ENCODE measurements at places on chromosomes 5 and 9. TPM values are rescaled to one million over a fixed set of nuclear protein-coding genes. Genes with fewer than 3 reads are reported as not detected.

- no peaks in the 10 kb centered on the region for H3K36me3 ChIP-seq
- H3K4me1 ChIP-seq, result no peaks in the 10 kb centered on the region
- no peaks in the 10 kb centered on the region for H3K27me3 ChIP-seq
- H3K4me3 ChIP-seq, result no peak overlapping the region
- DNase-seq, result no peak
- no peak overlapping the region for H3K27ac ChIP-seq
Observed at GRCh38 chr5:128304088-128304487, 220.5 kb downstream of the SLC12A2 start.

The SPATA9 gene
- not detected for total RNA-seq

GRCh38 chr5:66628561-66628960 is 32.4 kb downstream of the MAST4 start:
- H3K4me1 ChIP-seq, result no peaks in the 10 kb centered on the region
- H3K27me3 ChIP-seq, result no peaks in the 10 kb centered on the region
- no peaks in the 10 kb centered on the region for H3K36me3 ChIP-seq
- no peak for DNase-seq
- no peak overlapping the region for H3K4me3 ChIP-seq
- no peak overlapping the region for H3K27ac ChIP-seq

The CAPSL gene
- total RNA-seq, result not detected

DNA sequence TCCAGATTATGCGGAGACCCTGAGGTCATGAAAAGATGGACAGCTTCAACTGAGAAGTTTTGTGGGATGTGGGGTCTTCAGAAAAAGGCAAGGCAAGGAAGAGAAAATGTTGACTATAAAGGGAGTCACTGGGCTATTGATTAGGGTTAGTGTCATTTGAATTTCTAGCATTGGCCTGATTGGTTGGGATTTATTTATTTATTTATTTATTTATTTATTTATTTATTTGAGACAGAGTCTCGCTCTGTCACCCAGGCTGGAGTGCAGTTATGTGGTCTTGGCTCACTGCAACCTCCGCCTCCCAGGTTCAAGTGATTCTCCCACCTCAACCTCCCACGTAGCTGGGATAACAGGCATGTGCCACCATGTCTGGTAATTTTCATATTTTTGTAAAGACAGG is 279.7 kb downstream of the NTRK2 start:
- no peaks in the 10 kb centered on the region for H3K4me1 ChIP-seq
- no peak overlapping the region for H3K27ac ChIP-seq
- DNase-seq, result no peak
- no peaks in the 10 kb centered on the region for H3K27me3 ChIP-seq
- H3K4me3 ChIP-seq, result no peak overlapping the region

- no peak overlapping the region for H3K4me3 ChIP-seq
- DNase-seq, result no peak
- H3K4me1 ChIP-seq, result no peaks in the 10 kb centered on the region
- no peaks in the 10 kb centered on the region for H3K27me3 ChIP-seq
- H3K27ac ChIP-seq, result no peak overlapping the region
Observed at GRCh38 chr5:90020575-90021538, 388.7 kb downstream of the CETN3 start.

DNA sequence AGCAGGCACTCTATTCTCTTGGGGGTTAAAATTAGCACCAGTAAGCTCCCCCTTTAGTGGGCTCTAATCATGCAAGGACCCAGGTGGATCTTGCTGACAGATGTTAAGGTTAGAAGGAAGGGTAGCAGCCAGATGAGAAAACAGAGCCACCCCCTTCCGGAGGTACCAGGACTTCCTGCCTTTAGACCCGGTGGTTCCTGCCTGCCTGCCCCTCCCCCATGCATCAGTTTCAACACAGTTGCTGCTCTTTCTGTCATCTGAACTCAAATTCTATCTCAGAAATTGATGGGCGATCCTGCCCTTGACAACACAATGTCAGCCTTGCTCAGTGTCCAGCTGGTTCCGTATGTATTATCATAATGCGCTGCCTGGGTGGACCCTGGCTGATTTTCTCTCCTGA is 287.3 kb downstream of the EBF1 start:
- H3K27ac ChIP-seq, result no peak overlapping the region
- DNase-seq, result no peak
- peak overlapping the region; percentile 37 for H3K4me3 ChIP-seq
- no peaks in the 10 kb centered on the region for H3K27me3 ChIP-seq
- H3K36me3 ChIP-seq, result no peaks in the 10 kb centered on the region

- no peaks in the 10 kb centered on the region for H3K27me3 ChIP-seq
- H3K27ac ChIP-seq, result no peak overlapping the region
- H3K4me1 ChIP-seq, result no peaks in the 10 kb centered on the region
- DNase-seq, result no peak
Observed at GRCh38 chr5:1821862-1822261, 20.7 kb downstream of the NDUFS6 start.

GRCh38 chr9:84151640-84152039 is 171.0 kb downstream of the RMI1 start:
- no peak overlapping the region for H3K4me3 ChIP-seq
- DNase-seq, result no peak
- no peaks in the 10 kb centered on the region for H3K4me1 ChIP-seq
- H3K27me3 ChIP-seq, result peaks cover 5% of the 10 kb centered on the region
- no peak overlapping the region for H3K27ac ChIP-seq
- no peaks in the 10 kb centered on the region for H3K36me3 ChIP-seq

- H3K27ac ChIP-seq, result no peak overlapping the region
- H3K4me3 ChIP-seq, result no peak overlapping the region
- no peaks in the 10 kb centered on the region for H3K36me3 ChIP-seq
- H3K27me3 ChIP-seq, result no peaks in the 10 kb centered on the region
- H3K4me1 ChIP-seq, result no peaks in the 10 kb centered on the region
- DNase-seq, result no peak
Observed at GRCh38 chr9:18366184-18366583, 107.8 kb upstream of the ADAMTSL1 start.

- no peak for DNase-seq
- no peak overlapping the region for H3K4me3 ChIP-seq
- no peaks in the 10 kb centered on the region for H3K4me1 ChIP-seq
- no peaks in the 10 kb centered on the region for H3K27me3 ChIP-seq
- no peaks in the 10 kb centered on the region for H3K36me3 ChIP-seq
Observed at GRCh38 chr9:111056538-111056937, 18.3 kb upstream of the LPAR1 start.

The GCNT4 gene
- total RNA-seq, result 16.6 TPM

The PCDHGA7 gene
- total RNA-seq, result not detected

The GRM6 gene
- total RNA-seq, result not detected

The GZMA gene
- 22.6 TPM for total RNA-seq

GRCh38 chr5:83844449-83845068 is 123.9 kb upstream of the HAPLN1 start:
- H3K36me3 ChIP-seq, result no peaks in the 10 kb centered on the region
- DNase-seq, result peak; percentile 83
- H3K27me3 ChIP-seq, result no peaks in the 10 kb centered on the region
- no peak overlapping the region for H3K4me3 ChIP-seq
- no peak overlapping the region for H3K27ac ChIP-seq

GRCh38 chr5:139638090-139638735 is 9.9 kb upstream of the CXXC5 start:
- no peaks in the 10 kb centered on the region for H3K27me3 ChIP-seq
- peaks cover 45% of the 10 kb centered on the region for H3K4me1 ChIP-seq
- H3K4me3 ChIP-seq, result no peak overlapping the region
- peak overlapping the region; percentile 63 for H3K27ac ChIP-seq

Data from CD4-positive, CD25-positive, alpha-beta regulatory T cell (primary cell).